ENCODE measurements at places on chromosomes 16 and 17.

- DNase-seq: no peak
These were observed 3.6 kb upstream of the SLC6A4 start for GRCh38 chr17:30239089-30239462.

- DNase-seq: peak; percentile 73
These were observed 1286.8 kb upstream of the CDH8 start for GRCh38 chr16:63323055-63323454.

DNA sequence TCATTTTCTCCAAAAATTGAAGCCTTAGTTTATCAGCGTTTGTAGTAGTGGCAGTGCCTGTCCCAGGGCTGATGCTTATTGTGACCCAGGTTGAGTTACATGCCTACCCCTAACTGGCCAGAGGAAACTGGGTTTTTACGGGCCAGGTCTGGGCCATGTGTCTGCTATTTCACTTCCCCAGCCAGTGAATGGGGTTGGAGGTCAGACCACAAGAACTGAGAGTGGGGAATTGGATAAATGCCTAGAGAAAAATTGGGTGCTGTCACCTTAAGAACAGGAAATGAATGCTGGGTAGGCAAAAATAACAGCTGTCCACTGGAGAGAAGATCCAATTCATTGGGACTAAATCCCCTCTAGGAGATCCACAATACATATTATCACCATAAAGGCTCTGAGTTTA is 5.2 kb downstream of the ADPRM start:
- no peak for DNase-seq

DNA sequence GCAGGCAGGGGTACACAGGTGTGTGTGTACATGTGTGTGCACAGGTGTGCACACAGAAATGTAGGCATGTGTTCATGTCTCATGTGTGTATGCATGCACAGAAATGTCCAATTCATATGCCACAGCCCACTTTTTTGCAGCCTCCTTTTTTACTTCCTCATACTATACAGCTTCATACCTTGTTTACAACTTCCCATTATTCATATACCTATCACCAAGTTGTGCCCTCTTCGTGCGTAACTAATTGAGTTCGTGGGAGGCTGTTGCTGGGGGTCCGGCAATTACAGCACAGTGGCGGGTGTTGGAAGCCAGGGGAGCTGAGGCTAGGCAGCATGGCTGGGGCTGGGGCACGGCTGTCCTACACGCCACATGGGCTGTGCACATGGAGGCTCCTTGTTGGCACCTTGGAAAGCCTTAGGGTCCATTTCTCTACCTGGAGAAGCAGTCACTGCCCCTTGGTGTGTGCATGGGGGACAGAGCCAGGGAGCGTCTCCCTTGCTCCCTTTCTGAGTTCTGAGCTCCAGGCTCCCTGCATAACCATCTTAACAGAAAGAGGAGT is 266.7 kb downstream of the ENGASE start:
- no peak for DNase-seq

DNA sequence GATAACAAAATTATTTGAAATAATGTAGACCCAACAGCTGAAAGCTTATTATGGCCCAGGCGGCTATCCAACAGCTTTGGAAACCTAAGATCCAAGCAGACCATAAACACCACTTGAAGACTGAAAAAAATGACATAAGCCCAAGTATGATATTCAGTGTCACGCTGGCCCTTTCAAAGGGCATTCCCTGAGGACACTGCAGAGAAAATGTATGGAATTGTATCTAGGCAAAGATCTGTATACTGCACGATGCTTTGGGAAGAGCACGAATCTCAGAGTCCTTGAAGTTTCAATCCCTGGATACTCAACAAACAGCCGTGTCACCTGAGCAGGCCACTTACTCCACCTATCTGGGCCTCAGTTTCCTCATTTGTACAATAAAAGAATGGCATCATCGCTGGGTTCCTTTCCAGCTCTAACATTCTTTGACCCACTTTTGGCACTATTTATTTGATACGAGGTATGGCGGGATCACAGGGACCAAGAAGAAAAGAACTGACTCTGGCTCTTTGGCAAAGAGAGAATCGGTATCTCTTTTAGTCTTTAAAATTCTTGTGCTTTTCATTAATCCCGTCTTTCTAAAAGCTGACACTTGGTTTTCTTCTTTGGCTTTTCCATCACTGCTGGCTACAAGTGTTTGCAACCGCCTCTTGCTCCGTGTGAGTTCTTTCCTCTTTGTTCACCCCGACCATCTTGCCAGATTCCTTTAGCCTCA is 1.2 kb downstream of the STAT5B start:
- no peak for DNase-seq

DNA sequence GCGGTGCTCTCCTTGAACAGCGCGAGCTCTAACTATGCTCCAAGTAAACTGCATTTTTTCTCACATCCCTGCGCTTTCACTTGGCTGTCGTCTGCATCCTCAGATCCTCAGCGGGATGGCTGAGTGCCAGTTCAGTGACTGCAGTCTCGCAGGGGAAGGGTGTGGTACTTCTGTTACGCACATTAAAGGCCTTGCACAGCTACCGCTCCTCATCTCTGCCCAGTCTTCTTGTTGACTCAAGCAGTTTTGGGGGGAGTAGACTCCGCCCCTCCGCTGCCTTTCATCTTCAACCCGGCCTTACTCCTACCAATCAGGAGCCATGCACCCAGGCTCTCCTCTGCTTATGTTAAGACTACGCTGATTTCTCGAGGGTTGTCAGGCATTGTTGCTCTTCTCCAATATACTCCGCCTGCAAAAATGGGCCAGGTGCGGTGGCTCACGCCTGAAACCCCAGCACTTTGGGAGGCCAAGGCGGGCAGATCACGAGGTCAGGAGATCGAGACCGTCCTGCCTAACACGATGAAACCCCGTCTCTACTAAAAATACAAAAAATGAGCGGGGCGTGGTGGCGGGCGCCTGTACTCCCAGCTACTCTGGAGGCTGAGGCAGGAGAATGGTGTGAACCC is 10.0 kb downstream of the ATP5PD start:
- peak; percentile 75 for DNase-seq

GRCh38 chr16:78629173-78629572 is 529.7 kb downstream of the WWOX start:
- peak; percentile 3 for DNase-seq

- DNase-seq: no peak
These were observed 1734.5 kb downstream of the TP53TG3F start for GRCh38 chr16:35193956-35194355.

- DNase-seq: peak; percentile 67
These were observed 30.0 kb upstream of the CLEC18A start for GRCh38 chr16:69921127-69921526.

- no peak for DNase-seq
These were observed 6.0 kb downstream of the SLC7A6 start for GRCh38 chr16:68270353-68270752.

- DNase-seq: no peak
These were observed 16.0 kb downstream of the ZNF821 start for GRCh38 chr16:71867939-71868338.

GRCh38 chr17:10370016-10370608 is 2.7 kb downstream of the MYH13 start:
- DNase-seq: no peak

- no peak for DNase-seq
These were observed 2.8 kb downstream of the PIP4K2B start for GRCh38 chr17:38796451-38797157.

DNA sequence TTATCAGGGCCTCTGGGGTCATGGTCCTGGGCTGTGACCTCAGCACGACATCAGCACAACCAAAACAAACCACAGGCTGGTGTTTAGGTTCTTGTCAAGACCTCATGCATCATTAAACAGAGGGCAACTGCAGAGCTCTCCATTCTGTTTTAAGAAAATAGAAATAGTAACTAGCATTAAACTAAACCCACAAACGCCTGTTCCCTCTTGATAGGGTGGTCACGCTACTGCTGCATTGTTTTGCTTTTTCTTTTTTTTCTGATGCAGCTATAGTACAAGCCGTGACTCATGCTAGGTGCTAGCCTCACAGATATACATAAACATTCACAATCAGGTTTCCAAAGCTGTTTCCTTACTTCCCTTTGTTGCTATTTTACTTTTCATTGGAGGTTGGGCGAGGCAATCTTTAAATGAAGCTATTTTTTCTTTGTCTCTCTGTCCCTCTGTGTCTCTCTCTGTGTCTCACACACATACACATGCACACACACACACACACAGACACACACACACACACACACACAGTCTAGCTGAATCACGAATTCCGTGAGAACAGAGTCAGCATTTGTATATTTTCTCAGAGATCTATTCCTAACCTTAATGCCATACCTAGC is 310.3 kb downstream of the CDH13 start:
- peak; percentile 37 for DNase-seq

DNA sequence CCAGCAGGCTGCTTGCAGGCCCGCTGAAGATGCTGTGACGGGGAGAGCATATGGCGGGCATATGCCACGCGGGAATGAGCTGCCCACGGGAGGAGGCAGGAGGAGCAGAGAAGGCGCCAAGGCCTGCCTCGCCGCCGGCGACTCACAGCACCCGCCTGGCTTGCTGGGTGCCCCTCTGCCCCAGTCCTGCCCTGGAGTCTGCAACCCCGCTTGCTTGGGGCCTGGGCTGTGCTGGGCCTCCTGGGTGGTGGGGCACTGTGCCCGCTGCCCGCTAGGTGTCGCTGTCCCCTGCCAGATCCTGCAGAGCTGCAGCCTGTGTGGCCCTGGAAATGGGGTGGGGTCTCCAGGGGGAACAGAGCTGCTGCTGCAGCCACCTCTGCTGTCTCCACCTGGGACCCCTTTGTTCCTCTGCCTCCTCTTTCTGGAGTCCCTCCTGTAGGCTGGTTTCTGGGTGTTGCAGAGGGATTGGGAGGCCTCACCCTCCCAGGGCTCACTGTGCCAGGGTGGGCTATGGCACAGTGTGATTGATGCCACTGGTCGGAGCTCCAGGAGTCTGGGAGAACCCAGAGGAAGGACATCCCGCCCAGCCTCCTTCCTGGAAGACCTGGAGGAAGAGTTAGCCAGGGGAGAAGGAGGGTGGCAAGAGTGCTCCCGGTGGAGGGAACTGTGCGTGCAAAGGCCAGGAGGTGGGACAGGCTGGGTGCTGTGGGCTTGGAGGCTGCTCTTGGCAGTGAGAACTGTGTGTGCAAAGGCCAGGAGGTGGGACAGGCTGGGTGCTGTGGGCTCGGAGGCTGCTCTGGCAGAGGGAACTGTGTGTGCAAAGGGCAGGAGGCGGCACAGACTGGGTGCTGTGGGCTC is 141.0 kb upstream of the CIBAR2 start:
- no peak for DNase-seq

DNA sequence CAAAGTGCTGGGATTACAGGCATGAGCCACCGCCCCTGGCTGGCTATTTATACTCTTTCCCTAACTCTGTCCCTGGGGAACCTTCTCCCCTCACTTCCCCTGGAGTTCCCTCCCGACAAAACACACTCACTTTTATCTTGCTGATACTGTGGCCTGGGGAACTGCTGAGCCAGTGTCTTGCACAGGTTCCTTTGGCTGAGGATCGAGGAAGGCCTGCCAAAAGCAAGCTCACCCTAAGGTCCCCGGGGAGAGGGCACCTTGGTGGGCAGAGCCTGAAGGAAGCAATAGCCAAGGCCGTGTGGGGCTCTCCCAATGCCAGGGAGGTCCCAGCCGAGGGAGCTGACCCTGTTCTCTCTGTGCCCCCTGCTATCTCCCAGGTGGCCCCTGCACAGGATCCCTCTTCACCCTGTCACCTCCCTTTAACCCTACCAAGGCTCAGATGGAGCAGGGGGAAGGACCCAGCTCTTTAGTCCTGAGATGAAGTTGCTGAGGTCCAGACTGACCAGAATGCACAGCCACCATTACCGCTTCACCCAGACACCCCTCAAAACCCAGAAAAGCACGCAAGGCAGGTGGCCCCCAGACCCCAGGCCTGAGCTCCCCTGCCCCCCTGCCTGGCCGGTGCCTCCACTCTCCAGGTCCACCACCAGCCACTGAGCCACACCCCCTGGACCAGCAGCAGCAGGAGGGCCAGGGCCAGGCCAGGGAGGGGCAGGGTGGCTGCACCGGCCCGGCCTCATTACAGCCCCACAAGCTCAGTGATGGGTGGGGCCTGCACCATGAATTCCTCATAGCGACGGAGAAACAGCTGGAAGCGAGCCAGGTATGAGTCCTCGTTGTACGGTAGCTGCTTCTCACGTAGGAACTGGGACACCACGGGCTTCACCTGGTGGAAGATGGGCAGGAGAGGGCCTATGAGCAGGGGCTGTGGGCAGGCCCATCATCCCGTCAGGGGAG is 5.1 kb upstream of the FDXR start:
- DNase-seq: no peak

GRCh38 chr17:67506966-67507365 is 129.9 kb downstream of the PITPNC1 start:
- peak; percentile 86 for DNase-seq

- no peak for DNase-seq
These were observed 1294.4 kb downstream of the CDH8 start for GRCh38 chr16:60741810-60742209.

DNA sequence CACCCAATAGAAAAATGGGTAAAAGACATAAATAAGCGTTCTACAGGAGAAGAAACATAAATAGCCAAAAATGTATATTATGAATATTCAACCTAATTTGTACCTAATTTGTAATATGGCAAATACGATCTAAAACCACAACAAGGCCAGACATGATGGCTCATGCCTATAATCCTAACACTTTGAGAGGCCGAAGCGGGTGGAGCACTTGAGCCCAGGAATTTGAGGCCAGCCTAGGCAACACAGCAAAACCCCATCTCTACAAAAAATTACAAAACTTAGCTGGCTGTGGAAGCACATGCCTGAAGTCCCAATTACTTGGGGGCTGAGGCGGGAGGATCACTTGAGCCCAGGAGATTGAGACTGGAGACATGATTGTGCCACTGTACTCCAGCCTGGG is 30.1 kb downstream of the CRLF3 start:
- no peak for DNase-seq

- DNase-seq: no peak
These were observed 753 bp downstream of the SLC16A11 start for GRCh38 chr17:7043182-7043496.

GRCh38 chr16:28168991-28169554 is 42.7 kb downstream of the XPO6 start:
- DNase-seq: no peak

GRCh38 chr16:59601452-59601851 is 867.3 kb upstream of the GOT2 start:
- DNase-seq: no peak

GRCh38 chr16:2499890-2500429 is 13.8 kb upstream of the ATP6V0C start:
- DNase-seq: no peak

- peak; percentile 57 for DNase-seq
These were observed 3.2 kb upstream of the METRN start for GRCh38 chr16:711548-712320.
